ENCODE measurements at places on chromosomes 12 and 14.
A peak's percentile ranks its signal among the peaks of the same experiment; 100 is the strongest.

GRCh38 chr14:85178864-85179263 is 351.1 kb upstream of the FLRT2 start:
- no peak for DNase-seq

DNA sequence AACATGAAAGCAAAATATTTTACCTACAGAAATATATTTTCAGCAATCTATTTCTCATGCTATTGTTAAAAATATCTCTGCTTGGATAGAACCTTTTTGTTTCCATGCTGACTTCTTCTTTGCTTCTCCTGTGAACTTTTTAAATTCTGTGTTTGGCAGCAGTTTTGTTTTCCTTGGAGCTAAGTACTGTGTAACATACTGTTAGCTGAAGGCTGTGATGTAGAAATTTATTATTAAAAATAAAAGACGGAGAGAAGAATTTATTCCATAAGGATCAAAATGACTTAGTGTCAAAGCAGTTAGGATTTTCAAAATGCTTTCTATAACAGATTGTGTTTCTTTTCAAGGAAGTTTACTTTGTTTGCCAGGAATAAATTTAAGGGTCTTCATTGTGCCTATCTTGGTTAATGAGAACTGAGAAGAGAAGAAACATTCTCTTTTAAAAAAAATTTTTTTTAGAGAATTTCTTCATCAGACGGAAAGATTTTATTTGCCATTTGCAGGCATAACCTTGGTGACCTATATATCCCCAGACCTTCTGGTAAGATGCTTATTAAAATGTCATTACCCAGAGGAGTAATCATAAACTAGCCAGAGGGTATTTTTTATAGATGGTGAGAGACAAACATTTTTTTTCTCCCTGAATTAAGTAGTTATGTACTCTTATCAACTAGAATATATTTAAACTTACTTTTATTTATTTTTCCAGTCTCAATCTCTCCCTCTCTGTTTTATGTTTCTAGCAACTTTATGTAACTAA is 147.1 kb upstream of the SLCO1C1 start:
- no peak for DNase-seq

DNA sequence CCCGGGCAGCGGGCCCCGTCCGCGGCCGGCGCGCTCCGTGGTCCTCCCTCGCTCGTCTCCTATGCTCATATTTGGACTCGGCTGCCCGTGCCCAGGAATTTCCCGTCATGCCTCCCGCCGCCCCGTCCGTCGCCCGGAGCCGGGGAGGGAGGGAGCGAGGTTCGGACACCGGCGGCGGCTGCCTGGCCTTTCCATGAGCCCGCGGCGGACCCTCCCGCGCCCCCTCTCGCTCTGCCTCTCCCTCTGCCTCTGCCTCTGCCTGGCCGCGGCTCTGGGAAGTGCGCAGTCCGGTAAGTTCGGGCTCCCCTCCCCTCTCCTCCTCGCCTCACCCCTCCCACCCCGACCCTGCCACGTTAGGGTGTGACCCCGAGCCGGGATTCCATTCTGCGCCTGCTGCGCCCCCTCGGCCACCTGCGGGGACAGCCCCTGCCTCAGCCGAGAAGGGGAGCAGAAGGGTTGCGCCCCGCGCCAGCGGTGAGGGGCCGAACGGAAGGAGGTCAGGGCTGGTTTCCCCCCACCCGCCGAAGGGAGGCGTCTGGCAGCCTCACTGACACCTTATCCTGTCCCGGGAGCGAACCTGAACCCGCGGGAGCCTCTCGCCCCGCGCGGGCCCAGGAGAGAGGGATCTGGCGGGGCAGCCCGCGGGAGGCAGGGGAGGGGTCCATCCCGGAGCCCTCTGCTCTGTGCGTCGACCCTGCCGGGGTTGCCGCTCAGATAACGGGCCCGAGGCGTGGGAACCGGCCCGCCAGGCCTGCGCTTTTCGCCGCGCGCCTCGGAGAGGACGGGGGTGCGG is at the start of gene MSRB3:
Gene MSRB3, plus strand, starts transcription at position 108 of the 793 bp plus-strand sequence. CDS start 29,897 bp downstream, outside the sequence.
- DNase-seq = no peak

- DNase-seq = no peak
Measured at GRCh38 chr12:84811291-84811690, 101.3 kb downstream of the SLC6A15 start.

- DNase-seq = no peak
Measured at GRCh38 chr12:54725233-54725843, 77.2 kb upstream of the DCD start.

DNA sequence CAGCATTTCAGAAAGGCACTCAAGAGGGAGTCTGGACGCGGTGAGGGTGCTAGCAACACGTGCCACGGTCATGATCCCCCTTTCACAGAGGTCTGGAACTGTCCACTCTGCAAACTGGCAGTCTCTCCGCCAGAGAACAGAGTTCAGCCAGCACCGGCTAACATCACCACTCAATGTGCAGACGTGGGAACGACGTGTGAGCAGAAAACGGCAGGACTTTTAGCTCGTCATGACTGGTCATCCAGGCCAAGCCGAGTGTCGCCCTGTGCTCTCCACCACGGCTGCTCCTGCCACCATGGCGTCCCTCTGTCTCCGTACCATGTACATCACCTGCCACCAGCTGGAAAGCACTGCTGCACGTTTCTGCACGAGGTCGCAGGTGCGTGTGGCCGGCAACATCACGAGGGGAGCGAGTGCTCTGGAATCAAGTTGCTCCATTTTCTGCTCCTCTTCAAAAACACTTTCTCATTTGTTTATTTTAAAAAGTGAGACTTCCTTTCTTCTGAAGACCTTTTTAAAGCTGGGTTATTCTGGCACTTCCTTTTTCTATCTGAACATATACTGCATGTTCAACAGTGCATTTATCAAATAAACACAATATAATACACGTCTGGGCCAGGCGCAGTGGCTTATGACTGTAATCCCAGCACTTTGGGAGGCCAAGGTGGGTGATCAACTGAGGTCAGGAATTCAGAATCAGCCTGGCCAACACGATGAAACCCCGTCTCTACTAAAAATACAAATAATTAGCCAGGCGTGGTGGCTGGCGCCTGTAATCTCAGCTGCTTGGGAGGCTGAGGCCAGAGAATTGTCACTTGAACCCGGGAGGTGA is 28.0 kb downstream of the SLC15A4 start:
- DNase-seq = no peak

DNA sequence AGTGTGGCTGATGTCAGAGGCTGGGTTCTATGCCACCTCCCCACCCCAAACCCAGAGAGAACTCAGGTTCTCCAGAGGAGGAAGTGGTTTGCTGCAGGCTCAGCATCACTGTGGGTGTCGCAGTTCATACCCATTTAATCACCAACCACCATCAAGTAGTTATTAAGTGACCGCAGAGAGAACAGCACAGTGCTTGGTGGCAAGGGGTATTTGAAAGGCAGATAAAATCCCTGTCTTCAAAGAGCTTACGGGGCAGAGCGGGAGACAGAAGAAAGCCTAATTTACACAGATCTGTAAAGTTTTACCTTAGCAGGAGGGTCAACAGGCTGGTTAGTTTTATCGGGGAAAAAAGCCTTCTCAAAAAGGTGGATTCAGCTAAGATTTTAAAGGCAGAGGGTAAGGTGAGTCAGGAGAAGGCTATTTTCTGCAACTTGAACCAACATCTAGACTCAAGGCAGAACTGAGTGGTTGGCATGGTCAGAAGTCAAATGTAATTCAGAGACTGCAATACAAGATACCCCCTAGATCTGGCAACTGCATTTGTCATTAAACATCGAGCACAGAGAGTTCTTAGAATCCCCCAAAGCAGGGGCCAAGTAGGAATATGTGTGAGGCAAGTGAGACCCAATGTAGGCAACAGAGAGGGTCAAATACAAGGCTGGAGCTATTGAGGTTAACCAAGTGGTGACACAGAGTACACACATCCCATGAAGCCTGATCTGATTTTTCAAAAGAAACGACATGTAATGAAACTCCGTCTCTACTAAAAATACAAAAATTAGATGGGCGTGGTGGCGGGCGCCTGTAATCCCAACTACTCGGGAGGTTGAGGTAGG is 13.2 kb downstream of the PXN start:
- DNase-seq = no peak

DNA sequence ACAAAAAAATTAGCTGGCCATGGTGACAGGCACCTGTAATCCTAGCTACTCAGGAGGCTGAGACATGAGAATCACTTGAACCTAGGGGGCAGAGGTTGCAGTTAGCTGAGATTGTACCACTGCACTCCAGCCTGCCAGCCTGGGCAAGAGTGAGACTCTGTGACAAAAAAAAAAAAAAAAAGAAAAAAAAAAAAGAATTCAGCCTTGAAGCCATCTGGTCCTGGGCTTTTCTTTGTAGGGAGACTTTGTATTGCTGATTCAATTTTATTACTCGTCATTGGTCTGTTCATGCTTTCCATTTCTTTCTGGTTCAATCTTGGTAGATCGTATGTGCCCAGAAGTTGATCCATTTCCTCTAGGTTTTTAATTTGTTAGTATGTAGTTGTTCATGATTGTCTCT is 243.1 kb downstream of the RAD51B start:
- DNase-seq = no peak

DNA sequence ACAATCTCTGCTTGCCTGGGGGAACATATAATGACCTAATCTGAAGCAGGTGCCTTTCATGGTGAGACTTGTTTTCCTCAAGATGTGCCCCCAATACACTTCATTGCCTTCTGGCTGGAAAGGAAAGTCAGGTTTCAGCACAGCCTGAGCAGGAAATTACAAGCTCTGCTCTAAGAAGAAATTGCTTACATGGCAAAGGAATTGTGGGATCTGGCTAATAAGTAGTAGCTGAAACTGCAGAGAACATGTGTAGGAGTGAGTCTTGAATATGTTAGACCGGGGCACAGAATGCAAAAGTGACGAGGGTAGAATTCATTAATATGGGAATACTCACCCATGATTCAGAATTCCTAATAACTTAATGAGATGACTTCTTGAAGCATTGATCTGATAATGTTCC is 6.3 kb upstream of the CFAP54 start:
- DNase-seq = no peak

DNA sequence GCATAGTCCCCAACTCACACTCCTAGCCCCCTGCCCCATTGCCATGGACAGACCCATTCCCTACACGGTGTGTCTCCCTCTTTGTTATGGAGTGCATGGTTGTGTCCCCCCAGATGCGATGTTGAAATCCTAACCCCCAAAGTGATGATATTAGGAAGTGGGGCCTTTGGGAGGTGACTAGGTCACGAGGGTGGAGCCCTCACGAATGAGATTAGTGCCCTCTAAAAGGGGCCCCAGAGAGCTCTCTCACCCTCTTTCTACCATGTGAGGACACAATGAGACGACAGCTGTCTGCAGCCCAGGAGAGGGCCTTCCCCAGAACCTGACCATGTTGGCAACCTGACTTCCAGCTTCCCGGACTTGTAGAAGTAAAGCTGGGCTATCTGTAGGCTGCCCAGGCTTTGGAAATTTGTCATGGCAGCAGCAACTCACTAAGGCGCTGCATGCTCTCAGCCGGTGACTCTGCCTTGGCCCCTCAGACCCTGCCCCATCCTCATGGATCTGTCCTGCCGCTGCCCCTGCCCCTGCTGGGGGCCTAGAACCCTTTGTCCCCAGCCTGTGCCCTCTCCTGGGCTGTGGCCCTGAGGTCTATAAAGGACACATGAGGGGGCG is 318.1 kb upstream of the RTL1 start:
- no peak for DNase-seq

DNA sequence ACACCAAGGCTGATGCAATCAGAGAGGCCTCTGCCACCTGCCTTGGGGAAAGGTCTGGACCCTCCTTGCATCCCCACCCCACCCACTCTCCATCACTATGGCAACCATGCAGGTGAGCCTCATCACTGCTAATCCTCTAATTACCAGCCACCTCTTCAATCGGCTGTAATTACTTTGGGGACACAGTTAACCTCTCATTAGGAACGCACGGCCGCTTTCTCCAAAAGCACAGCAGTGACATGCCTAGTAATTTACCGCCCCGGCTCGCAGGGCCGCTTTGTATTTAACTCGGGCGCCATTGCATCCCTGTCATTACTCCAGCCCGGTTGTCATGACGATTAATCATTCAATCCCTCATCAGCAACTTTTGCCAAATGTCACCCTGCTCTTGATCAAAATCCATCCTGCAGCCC is 36.3 kb upstream of the FAM222A start:
- peak; percentile 97 for DNase-seq

GRCh38 chr14:66359500-66359899 is 126.7 kb upstream of the CCDC196 start:
- peak; percentile 67 for DNase-seq

- no peak for DNase-seq
Measured at GRCh38 chr12:3972576-3972975, 99.4 kb upstream of the PARP11 start.

GRCh38 chr14:37826869-37827268 is 231.4 kb downstream of the TTC6 start:
- no peak for DNase-seq

GRCh38 chr12:47744005-47744651 is 14.6 kb downstream of the RAPGEF3 start:
- DNase-seq = peak; percentile 78

DNA sequence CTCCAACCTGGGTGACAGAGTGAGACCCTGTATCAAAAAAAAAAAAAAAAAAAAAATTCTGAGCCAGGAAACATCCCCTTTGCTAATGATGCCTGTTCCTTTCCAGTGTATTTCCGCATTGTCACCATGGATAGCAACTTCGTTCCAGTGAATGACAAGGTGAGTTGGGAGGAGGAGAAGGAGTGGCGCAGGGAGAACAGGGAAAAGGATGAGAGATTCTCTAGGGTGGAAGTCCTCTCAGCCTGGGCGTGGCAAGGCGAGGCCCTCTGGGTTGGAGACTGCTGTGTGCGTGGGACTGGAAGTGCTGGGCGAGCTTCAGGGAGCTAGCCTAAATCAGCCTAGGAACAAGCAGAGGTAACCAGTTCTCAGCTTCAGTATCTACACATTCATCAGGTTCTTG is 7.2 kb downstream of the A2ML1 start:
- no peak for DNase-seq

- DNase-seq = no peak
Measured at GRCh38 chr14:73775339-73776193, 61.4 kb upstream of the PNMA1 start.

DNA sequence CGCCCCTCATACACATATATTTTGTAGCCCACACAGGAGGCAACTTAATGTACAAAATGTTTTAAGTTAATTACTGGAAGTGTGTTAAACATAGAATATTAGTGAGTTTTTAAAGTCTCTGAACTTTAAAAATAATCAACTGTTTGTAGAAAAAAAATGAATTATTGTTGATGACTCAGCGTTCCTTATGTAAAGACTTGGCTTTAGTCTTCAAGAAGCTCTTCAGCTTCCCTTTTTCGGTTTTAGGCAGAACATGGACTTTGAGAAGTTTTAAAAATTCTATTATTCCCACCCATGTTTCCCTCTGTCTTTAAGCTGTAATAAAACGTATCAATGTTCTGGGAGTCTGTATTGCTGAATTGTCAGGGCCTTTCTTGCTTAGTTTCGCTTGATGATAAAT is 269.5 kb downstream of the FBXL14 start:
- DNase-seq = no peak

GRCh38 chr14:53715193-53715721 is 241.4 kb downstream of the BMP4 start:
- no peak for DNase-seq

- DNase-seq = no peak
Measured at GRCh38 chr12:100798286-100799160, 3.9 kb downstream of the ANO4 start.

GRCh38 chr14:86858591-86858990 is 1134.4 kb downstream of the GALC start:
- DNase-seq = no peak

Measured in COR-L47 (cell line).